ENCODE measurements at places on chromosomes 7 and 10.

GRCh38 chr10:63119041-63119440 is 14.1 kb upstream of the NRBF2 start:
- no peak for DNase-seq

DNA sequence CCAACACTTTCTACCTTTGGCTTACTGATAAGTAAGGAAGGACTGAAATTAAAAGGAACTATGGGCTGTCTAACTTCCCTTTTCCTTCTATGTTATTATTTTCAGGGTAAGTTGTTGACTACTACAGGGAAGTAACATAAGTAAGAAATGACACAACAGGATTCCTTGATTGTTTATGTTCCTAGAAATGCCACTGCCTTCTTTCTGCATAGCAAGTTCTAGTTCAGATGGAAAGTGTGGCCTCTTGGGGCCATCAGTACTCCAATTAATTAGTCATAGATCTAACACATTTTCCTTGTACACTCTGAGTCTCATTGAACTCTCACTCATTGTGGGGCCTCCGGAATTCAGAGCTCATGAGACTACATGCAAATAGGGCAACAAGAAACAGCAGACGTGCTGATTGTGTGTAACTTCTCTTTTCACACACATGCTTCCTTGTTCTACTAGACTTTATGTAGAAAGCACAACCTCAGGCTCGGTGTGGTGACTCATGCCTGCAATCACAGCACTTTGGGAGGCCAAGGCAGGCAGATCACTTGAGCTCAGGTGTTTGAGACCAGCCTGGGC is 35.3 kb upstream of the HIBADH start:
- DNase-seq, result peak; percentile 43

DNA sequence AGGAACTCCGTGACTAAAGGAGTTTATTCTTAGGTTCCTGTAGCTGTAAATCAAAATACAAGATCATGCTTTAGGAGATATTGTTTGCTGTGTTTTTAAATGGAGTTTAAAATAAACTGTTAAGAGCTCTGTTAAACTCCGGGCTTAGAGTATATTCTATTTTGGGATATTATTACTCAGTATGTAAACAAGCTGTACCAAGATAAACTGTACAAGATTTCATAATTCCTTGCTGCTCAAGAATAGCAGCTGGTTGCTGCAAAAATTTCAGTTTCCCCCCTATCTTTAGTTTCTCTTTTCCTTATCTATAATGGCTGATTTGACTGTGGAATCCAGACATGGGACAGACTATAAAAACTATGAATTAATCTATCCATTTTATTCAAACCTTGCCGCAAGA is 215.7 kb downstream of the HTR7 start:
- no peak for DNase-seq

DNA sequence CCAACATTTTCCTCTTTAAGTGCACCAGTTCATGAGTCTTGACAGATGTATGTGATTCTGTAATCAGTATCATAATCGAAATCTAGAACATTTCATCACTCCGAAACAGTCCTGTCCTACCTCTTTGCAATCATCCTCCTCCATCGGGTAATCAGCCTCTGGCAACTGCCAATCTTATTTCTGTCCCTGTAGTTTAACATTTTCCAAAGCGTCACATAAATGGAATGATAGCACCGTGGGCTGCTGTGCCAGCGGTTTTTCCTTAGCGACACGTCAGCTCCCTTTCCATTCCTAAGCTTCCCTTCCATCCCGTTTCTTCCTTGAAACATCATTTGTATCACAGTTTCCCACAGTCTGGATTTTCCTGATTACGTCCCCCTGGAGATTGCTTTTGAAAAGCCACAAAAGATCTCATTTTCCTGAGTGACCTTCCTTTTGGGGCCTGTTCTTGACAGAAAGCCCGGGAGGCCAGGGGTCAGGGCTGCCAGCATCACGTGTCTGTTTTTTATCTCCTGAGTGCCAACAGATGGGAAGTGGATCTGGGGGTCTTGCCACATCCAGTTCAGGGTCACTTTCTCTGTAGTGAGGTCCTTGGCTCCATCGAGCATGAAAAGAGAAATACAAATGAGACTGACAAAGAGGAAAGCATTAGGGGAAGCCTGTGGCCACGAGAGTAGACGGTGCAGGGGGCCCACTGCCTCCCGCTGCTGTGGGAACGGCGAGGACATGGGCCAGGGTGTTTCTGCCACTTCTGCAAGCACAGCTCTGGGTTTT is 31.6 kb downstream of the TMEM120A start:
- peak; percentile 82 for DNase-seq

GRCh38 chr7:81887098-81888090 is 117.5 kb upstream of the HGF start:
- no peak for DNase-seq

GRCh38 chr10:111539246-111539645 is 462.4 kb downstream of the ADRA2A start:
- DNase-seq, result no peak

DNA sequence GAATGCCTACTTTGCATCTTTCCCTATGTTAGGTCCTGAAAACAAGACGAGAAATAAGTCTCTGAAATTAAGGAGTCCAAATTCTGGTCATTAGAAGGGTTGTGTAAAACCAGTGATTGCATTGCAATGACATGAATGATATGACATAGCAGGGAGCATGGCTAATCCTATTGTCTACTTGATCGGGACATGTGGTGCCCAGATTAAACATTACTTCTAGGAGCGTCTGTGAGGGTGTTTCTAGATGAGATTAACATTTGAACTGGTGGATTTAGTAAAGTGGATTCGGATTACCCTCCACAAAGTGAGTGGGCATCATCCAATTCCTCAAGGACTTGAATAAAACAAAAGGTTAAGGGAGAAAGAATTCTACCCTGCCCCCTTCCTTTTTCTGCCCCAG is 434.9 kb upstream of the KLF6 start:
- no peak for DNase-seq

- DNase-seq, result no peak
These were observed 219.6 kb downstream of the PTEN start for GRCh38 chr10:88082806-88083596.

GRCh38 chr7:21959387-21959776 is 13.7 kb upstream of the CDCA7L start:
- DNase-seq, result no peak

- no peak for DNase-seq
These were observed 6.4 kb downstream of the SH2B2 start for GRCh38 chr7:102292813-102293798.

- no peak for DNase-seq
These were observed 40.2 kb upstream of the PROSER2 start for GRCh38 chr10:11782793-11783557.

GRCh38 chr7:30799206-30799975 is 28.2 kb downstream of the MINDY4 start:
- peak; percentile 65 for DNase-seq

DNA sequence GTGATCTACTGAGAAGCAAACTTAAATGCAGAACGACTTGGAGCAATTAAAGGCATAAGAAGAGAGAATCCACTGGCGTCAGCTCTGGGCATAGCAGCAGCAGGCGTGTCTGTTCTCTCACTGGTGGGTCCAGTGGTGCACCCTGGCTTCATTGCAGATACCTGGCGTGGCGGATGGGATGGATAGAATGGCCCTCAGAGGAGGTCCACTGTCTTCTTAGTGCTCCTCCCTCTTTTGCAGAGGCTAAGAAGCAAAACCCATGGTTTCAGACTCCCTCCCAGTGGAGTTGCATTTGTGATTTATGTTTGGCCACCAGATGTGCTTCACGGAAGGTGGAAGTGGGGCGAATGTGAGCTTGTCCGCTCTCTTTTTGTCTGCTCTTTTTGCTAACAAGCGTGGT is 28.4 kb upstream of the PRKAG2 start:
- no peak for DNase-seq
